ENCODE measurements at places on chromosomes 2 and 18. TPM values are rescaled to one million over a fixed set of nuclear protein-coding genes. Genes with fewer than 3 reads are reported as not detected.

DNA sequence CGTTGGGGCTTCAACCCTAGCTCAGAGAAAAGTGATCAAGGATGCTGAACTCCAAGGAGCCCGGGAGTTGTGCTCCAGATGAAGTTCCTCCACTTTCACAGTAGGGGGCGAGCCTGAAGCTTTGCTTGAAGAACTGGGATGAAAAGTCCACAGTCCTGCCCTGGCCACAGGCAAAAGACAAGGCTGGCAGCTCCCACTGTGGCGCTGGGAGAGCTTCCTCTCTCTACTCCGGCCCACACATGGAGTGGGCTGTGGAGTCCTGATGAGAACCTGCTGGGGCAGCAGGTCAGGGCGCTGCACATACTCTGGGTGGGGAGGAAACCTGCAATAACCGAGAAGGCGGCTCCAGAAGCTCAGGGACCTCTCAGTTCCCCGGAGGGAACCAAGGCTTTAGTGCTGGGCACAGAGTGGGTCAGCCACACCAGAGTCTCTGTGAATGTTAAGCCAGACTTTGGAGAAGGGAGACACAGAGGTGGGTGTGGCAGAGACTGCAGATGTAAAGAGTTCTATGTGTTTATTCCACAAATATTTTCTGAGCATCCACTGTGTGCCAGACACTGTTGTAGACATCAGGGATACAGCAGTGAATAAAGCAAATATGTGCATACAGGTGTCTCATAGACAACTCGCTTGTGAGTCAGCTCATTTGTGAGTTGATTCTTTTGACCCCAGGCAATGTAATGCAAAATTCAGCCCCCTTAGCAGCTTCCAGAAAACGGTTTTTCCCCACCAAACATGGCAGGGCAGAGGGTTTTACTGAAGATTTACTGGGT, 48.0 kb upstream of the MRPL33 start:
- DNase-seq, result no peak

The FAHD2A gene
- total RNA-seq, result 40.1 TPM

GRCh38 chr2:19607931-19608771, 249.7 kb upstream of the OSR1 start:
- DNase-seq, result no peak

DNA sequence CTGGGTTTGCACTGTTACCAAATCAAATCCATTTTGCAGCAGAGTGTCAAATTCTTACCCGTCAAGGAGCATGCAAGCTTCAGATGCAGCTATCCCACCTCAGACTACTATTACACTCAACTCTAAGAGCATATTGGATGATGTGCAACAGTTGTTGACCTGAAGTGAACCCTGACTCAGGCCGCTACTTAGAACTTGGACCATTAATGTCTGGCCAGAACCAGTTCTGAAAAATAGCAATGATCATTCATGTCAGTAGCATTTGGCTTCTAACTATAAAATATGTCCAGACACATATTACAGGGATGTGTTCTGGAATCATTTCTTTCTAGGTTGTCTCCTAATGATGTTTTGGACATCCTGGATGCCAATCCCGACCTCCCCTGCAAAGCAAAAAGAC, 135.5 kb upstream of the PKDCC start:
- no peak for DNase-seq

DNA sequence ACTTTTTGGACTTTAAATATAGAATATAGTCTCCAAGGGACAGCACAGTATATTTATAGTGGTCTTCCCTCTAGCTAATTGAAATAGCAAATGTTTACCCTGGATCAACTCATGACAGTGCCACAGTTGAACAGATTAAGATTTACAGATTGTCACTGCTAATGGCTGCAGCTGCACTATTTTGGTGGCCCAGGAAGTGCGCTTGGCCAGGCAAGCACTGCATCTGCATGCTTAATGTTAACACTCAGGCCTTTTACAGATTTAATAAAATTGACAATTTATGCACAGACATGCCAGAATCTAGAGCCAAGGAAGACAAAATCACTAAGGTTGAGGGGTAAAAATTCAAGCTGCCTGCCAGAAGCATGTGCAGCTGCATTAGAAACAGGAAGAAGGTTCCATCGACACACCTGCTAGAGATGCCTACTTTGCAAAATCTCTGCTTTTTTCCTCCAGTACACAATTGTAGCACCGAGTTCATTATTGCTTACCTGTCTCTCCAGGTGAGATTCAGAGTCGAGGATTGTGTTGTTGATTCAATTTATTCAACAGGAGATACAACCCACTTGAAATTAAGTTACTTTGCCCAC, 1042.3 kb upstream of the NRXN1 start:
- no peak for DNase-seq

The NT5C1B gene
- total RNA-seq, result not detected

The TIMM21 gene
- 10.5 TPM for total RNA-seq

The LAMA1 gene
- total RNA-seq, result under 0.01 TPM

DNA sequence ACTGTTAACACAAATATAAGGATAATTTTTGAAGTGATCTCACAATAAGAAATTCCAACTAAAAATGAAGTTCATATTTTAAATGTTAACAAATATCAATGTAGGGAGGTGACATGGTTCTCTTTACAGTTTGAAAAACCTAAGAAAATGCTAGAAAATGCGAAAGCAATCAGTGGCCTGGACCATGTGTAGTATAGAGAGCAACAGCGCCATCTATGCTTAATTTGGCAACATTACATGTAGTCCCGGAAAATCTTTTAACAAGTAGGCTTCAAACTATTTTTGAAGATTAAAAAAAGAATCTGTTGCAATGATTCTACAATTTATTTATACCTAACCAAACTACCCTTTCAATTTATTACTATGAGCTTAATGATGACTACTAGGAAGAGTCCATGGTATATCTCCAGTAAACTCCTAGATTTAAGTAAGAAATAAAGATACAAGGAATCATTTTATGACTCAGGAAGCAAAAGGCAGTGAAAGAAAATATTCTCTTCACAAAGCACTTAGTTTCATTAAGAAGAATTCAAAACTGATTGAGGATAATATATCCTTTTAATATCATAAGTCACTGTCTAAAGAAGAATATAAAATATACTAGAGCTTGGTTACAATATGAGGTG, 33.3 kb downstream of the NDUFA10 start:
- peak; percentile 33 for DNase-seq

GRCh38 chr2:15260835-15261234, 300.3 kb downstream of the NBAS start:
- DNase-seq, result no peak

DNA sequence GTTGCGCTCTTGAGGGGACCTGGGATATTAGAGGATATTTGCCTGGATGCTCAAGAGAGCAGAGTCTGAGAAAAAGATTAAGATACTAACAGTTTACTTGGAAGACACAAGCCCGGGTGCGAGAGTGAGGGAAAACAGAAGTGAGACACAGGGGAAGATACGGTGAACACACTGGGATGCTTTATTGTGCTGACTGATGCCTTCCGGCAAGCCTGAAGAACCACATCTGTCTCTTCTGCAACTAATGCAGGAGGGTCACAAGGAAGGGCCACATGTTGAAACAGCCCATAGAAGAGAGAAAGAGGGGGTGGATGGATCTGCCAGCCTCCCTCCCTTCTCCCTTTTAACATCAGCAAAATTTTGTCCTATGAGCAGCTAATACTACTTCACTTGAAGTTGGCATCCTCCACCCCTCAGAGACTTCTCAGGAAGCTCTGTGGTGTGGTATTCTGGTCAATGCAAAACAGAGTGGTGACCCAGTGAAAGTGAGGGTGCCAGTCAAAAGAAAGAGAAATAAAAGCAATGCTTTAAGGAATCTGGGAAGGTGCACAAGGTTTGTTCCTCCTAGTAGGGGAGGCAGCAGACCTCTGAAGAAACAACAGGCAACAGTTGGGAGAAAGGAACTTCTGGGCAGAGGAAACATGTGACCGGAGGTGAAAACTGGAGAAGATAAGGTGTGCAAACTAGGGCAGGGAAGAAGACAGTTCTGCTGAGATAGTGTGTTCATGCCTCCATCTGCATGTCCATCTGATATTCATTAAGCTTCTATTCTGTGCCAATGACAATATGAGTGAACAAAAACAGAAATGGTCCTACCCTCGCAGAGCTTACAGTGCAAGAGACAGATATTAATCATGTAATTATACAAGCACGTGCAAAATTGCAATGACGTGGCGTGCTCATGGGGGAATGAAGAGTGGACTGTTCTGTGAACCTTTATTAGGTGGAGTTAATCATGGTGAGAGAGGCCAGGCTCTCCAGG, 107.1 kb downstream of the LYPD6B start:
- no peak for DNase-seq

GRCh38 chr2:75462721-75463120, 98.0 kb downstream of the EVA1A start:
- DNase-seq, result no peak

DNA sequence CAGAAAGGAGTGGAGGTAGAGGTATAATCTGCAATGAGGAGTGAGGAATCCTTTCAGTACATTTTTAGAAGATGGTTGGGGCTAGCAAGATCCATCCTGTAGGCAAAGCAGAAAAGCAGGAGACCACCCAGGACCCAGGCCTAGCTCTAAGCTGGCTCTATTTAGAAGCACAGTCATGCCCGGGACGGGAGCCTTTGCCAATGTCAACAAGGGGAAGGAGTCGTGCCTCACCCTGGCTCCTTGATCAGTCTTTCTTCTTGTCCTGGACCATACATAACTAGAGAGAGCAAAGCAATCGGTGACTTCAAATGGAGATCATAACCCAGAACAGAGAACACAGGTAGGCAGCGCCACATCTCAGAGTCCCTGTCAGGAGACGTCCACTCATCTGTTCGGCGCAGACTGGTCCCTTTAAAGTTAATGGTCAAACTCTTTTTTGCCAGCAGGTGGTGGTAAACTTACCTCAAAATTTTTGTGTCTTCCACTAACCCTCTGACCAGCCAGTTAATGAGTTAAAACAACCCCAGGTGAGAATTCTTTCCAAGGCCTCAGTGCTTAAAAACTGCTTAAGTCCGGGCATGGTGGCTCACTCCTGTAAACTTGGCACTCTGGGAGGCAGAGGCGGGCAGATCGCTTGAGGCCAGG, 8.0 kb downstream of the MC5R start:
- DNase-seq, result no peak

- no peak for DNase-seq
These were observed 1230.3 kb upstream of the CRIM1 start for GRCh38 chr2:35125278-35125677.

DNA sequence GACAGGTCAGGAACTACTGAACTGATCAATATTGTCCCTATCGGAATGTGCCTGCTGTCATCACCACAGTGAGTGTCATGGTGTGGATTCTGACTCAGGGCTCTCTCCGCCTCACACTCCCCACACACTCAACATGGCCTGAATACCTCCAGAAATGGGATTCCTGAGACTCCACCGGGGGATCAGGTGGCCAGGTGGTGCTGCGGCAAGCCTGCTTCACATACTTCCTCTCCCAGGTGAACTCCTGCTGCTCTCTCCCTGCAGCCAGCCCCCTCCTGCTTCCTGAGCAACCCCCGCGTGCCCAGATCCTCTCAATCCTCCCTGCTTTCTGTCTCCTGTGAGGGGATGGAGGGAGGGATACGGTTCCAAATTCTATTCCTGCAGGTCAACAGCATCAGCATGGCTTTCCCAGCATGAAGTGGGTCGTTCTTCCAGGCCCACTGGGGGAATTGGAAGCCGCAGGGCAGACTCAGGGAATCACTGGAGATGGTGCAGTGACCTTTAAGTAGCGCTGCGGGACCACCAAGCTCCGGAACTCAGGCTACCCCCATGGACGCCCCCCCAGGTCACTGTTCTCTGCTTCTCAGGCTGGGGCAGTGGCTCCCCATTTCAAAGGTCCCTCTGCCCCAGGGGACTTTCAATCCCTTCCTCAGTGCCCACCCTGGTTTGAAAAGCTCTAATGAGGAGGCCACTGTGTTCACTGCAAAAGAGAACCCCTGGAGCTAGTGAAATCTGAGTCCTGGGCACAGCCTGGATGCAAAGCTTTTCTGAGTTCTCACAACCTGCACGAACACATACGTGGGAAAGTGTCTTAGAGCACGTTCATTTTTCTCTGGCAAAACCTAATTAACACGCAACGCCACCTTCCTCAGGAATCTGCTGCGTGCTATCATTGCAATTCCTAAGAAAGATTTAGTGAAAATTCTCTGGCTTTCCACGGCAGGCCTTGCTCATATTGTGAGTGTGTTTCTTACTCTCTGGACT, 168.4 kb downstream of the ZFP36L2 start:
- no peak for DNase-seq

The ELOA2 gene
- not detected for total RNA-seq

DNA sequence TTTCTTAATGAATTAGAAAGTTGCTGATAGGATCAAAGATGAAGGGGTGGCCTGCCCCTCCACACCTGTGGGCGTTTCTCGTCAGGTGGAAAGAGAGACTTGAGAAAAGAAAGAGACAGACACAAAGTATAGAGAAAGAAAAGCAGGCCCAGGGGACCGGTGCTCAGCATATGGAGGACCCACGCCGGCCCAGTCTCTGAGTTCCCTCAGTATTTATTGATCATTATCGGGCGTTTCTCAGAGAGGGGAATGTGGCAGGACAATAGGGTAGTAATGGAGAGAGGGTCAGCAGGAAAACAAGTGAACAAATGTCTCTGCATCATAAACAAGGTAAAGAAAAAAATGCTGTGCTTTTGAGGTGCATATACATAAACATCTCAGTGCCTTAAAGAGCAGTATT, 144.3 kb downstream of the CCDC102B start:
- no peak for DNase-seq

The RNU2-63P gene
- total RNA-seq, result under 0.01 TPM

DNA sequence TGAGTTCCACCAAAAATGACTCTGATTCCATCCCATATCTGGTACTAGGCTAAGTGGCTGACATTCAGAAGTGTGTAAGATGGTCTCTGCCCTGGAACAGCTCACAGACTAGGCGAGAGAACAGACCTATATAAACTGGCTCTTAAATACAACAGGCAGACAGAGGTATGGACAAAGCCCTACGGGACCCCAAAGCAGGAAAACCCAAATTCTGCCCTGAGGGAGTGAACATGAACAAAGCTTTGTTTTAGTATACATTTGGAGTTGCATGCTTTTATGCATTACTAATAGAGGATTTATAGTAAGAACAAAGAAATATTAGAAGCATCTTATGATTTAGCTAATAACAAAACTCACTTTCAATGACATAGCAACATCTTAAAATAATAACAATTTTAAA, 25.1 kb downstream of the GDF7 start:
- DNase-seq, result no peak

GRCh38 chr2:144659731-144660275, 139.9 kb upstream of the ZEB2 start:
- DNase-seq, result no peak

GRCh38 chr2:148523315-148523714, 121.2 kb upstream of the EPC2 start:
- no peak for DNase-seq

The VWC2L gene
- total RNA-seq, result under 0.01 TPM

GRCh38 chr2:158830201-158830600, 35.1 kb downstream of the DAPL1 start:
- DNase-seq, result no peak

The C2orf66 gene
- total RNA-seq, result 0.27 TPM
